ENCODE measurements at places on chromosomes 12 and 14. TPM values are rescaled to one million over a fixed set of nuclear protein-coding genes. Genes with fewer than 3 reads are reported as not detected.

PPFIA2 gene
- total RNA-seq: 0.33 TPM

PRB2 gene
- not detected for total RNA-seq

RAB21 gene
- total RNA-seq: 24.4 TPM

SERPINA12 gene
- not detected for total RNA-seq

REP15 gene
- 0.25 TPM for total RNA-seq

PMCH gene
- total RNA-seq: not detected
